ENCODE measurements at places on chromosomes 13 and 19. TPM values are rescaled to one million over a fixed set of nuclear protein-coding genes. Genes with fewer than 3 reads are reported as not detected.

DNA sequence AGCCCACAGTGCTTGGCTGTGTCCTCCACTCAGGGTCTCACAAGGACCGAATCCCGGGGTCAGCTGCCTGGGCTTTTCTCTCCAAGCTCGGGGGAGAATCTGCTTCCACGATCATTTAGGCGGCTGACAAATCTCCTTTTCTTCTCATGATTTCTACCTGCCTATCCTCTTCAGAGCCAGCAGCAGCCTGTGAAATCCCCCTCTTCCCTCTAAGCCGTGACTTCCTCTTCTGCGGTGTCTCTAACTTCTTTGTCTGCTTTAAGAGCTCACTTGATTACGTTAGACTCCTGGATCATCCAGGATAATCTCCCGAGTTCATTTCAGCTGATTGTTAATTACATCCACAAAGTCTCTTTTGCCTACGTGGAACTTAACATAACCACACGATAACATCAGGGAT is 22.5 kb upstream of the ZNF845 start:
- no peak for DNase-seq

DNA sequence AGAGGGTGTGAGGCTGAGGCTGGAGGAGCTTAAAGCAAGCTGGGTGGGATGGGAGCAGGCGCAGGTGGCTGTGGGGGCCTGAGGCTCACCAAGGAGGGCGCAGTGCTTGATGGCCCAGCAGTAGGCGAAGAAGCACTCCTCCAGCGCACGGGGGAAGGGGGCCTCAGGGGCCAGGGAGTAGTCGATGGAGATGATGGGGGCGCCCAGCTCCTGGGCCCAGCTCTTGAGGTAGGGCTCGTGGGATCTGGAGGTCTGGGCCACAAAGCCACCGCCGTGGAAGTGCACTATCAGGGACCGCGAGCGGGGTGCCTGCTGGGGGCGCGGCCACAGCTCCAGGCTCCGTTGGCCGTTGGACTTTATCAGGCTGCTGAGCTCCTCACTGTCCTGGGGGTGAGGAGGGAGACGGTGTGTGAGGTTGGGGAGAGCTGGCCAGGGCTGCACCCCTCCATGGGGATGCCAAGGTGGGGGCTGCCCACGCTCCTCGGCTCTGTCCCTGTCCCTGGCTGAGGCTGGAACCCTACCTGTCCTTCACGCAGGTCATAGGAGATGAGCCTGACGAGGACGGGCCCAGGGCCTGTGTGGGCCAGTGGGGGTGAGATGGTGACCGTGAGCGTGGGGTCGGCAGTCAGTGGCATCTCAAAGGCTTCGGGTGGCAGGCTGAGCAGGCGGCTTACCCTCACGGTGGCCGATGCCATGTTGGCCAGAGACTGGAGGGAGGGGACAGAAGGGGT is 17.2 kb upstream of the CNFN start:
- no peak for DNase-seq

The OR4F17 gene
- total RNA-seq: not detected

The C19orf67 gene
- total RNA-seq: 0.39 TPM

The GPR12 gene
- not detected for total RNA-seq

The MYADM gene
- total RNA-seq: 46.4 TPM
